ENCODE measurements at places on chromosomes 1 and 21. TPM values are rescaled to one million over a fixed set of nuclear protein-coding genes. Genes with fewer than 3 reads are reported as not detected.

CHIT1 gene
- total RNA-seq = 0.51 TPM

KRTAP21-2 gene
- total RNA-seq = not detected

A3GALT2 gene
- not detected for total RNA-seq

ETNK2 gene
- total RNA-seq = 5.3 TPM

CAPN2 gene
- 85.4 TPM for total RNA-seq

S100A12 gene
- 4.0 TPM for total RNA-seq

HFM1 gene
- 1.6 TPM for total RNA-seq

SPRR2A gene
- total RNA-seq = not detected

ADAMTSL4 gene
- total RNA-seq = 80.3 TPM

TMOD4 gene
- not detected for total RNA-seq

STYXL2 gene
- total RNA-seq = 127 TPM

ERVH48-1 gene
- total RNA-seq = not detected

TINAGL1 gene
- total RNA-seq = 273 TPM

BTBD19 gene
- 2.8 TPM for total RNA-seq

Measured in Right ventricle myocardium inferior (tissue), 1 donor.